ENCODE measurements at places on chromosomes 3 and 15.
A peak's percentile ranks its signal among the peaks of the same experiment; 100 is the strongest.

GRCh38 chr3:154060238-154061000, 60.8 kb upstream of the ARHGEF26 start:
- no peak for DNase-seq

DNA sequence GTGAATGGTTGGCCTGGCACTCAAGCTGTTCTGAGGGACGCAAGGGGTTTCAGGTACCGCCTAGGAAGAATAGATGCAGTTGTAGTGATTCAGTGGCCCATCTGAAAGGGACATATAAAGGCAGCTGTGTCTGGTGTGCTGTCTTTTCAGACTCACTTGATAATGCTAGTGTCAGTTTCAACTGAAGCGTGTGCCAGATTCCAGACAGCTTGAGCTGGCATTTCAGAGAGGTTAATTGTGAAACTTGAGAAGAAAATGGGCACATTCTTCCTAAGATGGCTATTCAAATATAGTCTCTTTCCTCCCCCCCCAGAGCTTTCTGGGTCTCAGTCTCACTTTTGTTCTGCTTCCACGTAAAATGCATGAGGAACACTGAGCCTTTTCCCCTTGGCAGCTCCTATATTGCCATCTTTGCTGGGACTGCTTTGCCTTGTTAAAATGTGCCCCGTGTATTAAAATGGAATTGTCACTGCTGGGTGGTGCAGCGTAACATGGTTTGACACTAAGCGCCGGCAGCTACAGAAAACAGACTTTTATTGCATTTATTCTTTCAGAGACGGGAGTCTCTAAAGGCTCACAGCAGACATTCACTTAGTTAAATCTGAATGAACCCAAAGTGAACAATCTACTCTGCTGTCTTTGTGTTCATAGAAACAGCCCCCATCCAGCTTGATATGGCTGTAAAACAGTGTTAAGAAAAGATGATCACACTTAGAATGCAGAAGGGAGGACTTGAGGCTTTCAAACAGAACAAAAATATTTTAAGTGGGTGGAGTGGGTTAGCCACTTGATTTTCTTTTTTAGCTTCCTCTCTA, 478.7 kb downstream of the RBMS3 start:
- DNase-seq: peak; percentile 4

DNA sequence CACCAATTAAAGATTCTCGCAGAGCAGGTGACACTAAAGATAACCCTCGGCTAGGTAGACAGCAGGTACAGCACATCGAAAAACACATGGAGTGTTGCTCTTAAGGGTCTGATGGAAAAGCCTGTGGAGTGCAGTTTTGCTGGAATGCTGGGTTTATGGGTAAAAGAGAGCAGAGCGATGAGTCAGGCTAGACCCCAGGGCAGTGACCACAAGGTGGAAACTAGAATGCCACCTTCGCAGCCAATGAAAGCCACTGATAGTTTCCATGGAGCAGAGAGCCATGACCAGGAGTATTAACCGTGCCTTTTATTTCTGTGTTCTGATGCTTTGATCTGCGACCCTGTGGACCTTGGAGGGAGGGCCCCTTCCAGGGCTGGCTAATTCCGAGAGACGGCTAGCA, 149.8 kb downstream of the GABRB3 start:
- no peak for DNase-seq

DNA sequence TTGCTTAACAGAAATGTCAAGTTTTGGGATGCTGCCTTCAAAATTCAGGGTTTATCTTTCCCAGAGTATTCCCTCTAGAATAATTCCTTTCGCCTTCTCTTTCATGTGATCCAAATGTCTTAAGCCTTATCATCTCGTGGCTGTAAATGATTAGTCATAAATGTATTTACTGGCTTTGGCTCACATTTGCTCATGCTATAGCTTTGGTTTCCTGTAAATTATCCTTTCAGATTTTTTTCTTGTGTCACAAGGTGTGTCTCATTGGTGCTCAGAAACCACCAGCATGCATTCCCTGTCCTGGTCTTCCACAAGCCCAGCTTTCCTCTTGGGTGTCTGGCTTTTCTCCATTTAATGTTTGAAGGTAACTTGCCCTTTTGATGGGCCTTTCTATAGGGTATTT, 692.7 kb upstream of the ALCAM start:
- no peak for DNase-seq

GRCh38 chr3:127754411-127755304, 67.7 kb downstream of the MGLL start:
- no peak for DNase-seq

- DNase-seq: no peak
These were observed 54.3 kb upstream of the SNRPA1 start for GRCh38 chr15:101349047-101349951.

GRCh38 chr3:134381076-134381475, 6.8 kb upstream of the AMOTL2 start:
- DNase-seq: no peak

DNA sequence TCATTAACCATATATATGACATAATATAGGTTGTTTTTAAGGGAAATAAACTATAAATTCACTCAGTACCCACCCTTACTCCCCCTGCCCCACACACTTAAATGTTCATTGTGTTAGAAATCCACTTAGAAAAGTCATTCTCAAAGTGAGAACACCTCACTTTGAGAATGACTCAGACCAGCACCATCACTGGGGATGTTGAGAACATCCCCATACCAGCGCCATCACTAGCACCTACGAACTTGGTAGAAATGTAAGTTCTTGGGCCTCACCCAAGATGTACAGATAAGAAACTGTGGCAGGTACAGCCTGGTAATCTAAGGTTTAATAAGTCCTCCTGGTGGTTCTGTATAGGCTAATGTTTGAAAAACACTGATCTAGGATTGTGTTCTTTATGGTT, 362.6 kb downstream of the LPP start:
- no peak for DNase-seq

DNA sequence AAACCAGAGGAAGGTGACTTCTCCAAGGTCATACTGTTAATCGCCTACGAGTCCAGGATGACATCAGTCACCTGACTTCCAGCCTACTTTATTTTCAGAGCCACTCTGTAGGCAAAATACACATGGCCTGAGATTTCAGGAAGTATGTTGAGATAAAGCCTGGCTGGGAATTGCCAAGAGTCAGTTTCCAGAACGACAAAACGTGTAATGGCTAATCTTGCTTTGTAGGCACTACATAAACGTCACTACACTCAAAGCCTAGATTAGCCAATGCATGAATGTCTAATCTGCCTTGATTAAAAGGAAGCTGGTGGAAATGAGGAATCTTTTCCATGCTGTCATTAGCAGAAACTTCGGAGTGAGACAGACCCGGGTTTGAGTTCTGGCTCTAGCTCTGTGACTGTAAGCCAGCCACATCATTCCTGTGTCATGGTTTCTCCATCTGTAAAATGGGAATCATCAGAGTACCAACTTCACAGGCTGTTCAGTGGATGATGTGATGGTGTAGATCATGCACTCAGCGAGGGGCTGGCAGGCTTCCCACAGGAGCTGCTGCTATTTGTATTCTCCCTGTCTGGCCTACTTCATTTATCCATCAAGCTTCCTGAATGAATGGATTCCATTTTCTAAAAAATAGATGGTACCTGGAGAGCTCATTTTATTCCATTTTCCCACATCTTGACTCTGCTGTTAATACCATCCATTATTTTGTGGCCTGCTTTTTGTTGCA, 241.9 kb downstream of the XXYLT1 start:
- no peak for DNase-seq

DNA sequence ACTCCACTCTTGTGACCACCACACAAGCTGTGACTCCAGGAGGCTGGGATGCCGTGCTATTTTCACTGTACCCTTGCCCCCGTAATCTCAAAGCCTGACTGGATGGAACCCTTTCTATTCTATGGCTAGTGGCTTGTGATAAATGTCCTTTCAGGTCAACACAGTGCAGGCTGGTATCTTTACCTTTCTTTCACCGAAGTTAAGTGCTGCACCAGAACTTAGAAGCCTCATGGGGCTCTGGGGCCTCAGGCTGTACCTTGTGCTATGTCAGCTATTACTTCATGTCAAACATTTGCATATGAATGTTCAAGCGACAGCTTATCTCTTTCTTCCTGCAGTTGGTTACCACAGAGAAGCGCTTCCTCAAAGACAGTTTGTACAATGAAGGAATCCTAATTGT, 66.8 kb downstream of the RPL39L start:
- DNase-seq: no peak

GRCh38 chr3:117367861-117368260, 658.3 kb downstream of the TUSC7 start:
- DNase-seq: no peak

DNA sequence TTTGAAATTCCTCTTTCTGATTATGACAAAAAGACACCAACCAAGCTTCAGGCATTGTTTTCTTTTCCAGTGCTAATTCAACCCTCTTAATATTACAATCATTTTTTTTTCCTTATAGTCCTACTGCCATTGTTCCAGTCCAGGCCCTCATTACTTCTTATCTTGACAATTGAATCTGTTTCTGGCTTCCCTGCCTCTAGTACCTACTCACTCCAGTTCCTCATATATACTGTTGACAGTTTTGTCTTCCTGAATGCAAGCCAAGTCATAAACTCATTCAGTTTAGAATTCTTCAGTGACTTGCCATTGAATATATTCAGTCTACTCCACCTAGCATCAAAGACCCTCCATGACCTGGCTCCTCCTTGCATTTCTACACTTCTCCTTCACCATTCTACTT, 507.4 kb downstream of the FGF12 start:
- DNase-seq: no peak

DNA sequence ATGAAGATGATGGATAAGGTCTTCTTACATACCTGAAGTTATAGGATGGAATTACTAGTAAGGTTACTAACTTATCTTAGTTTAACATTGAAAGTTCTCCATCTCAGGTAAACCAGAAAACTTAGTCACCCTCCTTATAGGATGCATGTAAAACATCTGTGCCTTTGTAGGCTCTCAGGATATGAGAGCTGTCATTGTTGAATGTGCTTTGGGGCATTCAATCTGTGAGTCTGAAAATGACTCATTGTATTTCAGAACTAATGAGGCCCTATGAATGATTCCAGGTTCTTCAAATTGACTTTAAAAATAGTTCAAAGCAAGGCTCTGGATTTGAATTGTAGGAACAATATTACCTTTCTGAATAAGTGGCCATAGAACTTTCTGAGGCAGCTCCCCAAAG, 237.7 kb upstream of the AZI2 start:
- DNase-seq: no peak

DNA sequence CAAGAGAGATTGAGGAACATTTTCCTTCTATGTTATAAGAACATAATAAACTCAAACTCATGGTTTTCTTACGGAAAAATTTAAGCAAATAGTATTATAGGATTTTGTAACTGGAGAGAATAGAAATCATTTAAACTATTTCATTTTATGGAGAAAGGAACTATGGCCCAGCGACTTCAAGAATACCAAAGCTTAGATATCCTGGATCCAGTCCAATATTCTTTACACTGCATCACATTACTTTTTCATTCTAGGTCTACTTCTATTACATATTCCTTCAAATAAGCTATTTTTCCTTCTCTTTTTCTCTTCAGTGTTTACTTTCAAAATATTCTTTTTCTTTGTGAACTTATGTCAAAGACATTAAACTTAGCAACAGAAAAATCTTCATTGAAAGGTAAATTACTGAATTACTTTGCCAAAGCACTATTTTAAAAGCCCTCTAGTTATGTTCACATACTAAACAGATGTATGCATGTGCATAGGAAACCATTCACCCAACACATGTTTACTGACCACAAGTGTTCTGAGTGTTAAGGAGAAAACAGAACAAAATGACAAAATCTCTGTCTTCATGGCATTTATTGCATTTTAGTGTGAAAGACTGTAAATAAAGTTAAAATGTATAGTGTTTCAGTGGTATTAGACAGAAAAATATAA, 20.4 kb downstream of the KPNA4 start:
- no peak for DNase-seq

- no peak for DNase-seq
These were observed 180.2 kb downstream of the TNIK start for GRCh38 chr3:171279972-171280371.

GRCh38 chr3:64799606-64800005, 111.8 kb upstream of the ADAMTS9 start:
- DNase-seq: no peak
